NCI-H1436 (cell line): ENCODE measurements at places on chromosomes 16 and 17.

DNA sequence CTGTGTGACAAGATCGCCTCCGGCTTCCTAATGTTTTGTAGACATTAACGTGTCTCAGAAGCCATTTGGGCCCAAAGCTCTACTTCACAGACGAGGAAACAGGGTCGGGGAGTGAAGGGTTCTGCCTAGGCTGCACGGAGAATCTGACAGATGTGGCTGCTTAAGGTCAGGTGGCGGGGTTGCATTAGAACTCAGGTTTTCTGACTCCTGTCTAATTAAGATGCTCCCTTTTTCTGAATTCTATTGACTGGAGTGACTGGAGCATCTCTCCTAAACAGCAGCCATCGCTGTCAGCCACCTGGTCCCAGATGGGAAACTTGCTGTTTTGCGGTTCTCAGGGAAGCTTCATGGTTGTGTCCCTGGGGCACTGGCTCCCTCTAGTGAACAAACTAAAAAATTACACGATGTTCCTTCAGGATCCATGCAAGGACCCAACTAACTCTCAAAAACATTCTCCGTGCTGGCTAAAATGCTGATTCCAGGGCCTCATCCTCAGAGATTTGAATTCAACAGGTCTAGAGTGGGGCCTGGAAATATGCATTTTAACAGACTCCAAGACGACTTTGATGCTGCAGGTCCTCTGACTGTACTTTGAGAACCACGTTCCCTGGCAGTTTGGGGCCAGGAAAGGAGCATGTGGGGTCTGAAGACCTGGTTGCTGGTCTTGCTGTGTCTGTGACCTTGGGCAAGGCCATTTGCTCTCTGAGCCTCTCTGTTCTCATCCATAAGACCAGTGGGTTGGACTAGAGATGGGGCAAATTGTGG, 117.4 kb downstream of the IRF8 start:
- peak; percentile 35 for DNase-seq

GRCh38 chr17:67180275-67180674, 64.7 kb downstream of the HELZ start:
- DNase-seq: no peak

GRCh38 chr17:14303343-14304221, 2.7 kb downstream of the HS3ST3B1 start:
- no peak for DNase-seq

DNA sequence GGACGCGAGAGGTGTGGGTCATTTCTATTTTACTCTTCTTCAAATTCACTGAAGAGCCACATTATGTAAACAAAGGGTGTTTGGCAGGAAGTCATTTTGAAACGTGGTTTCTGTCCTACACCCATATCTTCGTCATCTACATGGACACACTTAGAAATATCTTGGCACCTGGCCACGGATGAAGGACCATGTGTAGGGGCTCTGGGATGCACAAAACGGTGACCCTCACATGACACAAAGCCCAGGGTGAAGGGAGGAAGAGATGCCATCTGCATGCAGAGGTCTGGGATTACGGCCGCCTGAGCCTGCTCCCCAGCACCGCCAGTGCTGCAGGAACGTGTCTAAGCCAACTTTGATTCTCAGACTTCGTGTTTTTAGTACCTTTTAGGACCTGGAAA, 130.2 kb upstream of the CHMP6 start:
- DNase-seq: no peak

DNA sequence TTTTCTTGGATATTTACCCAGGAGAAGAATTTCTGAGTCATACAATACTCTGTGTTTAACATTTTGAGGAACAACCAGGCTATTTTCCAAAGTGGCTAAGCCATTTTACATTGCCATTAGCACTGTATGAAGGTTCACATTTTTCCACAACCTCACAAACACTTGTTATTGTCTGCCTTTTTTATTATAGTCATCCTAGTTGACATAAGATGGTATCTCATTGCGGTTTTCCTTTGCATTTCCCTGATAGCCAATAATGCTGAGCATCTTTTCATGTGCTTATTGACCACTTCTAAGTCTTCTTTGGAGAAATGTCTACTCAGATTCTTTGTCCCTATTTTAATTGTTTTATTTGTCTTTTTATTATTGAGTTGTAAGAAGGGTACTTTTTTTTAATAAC, 107.4 kb upstream of the CES5A start:
- DNase-seq: no peak

- no peak for DNase-seq
Measured at GRCh38 chr16:4913130-4913773, 23.7 kb downstream of the PPL start.

DNA sequence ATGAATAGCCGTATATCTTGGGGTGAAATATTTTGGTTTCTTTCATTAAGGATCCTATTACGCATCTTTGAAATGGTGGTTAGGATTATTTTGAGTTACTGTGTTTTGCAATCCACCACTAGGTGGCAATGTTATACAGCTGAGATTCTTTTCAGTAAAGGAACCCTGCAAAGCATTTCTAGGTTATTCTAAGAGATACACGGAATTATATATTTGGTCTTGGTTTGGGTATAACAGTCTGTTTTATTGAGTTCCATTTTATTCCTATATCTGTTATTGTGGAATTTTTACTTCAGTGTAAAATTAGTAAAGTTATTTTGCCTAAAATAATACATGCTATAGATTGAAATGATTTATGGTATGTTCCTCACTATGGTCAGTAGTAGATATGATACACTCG, 62.9 kb upstream of the CPHXL start:
- DNase-seq: peak; percentile 31

GRCh38 chr16:85859818-85860125, 39.2 kb upstream of the IRF8 start:
- DNase-seq: no peak

DNA sequence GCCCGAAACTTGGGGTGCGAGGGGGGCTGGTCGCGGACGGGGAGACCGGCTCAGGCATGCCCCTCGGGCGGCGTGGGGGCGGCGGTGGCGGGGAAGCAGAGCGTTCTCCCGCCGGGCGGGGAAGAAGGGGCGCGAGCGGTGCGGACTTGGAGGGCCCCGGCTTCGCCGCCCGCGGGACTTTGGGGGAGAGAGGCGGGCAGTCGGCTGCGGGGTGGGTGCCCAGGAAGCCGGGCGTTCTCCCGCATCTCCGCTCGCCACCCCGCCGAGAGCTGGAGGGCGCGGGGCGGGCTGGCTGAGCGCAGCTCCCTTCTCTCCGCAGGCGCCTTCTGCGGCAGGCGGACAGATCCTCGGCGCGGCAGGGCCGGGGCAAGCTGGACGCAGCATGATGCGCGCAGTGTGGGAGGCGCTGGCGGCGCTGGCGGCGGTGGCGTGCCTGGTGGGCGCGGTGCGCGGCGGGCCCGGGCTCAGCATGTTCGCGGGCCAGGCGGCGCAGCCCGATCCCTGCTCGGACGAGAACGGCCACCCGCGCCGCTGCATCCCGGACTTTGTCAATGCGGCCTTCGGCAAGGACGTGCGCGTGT, 772 bp downstream of the NTN1 start:
- DNase-seq: no peak
